ENCODE measurements at places on chromosomes 2 and 18.
A peak's percentile ranks its signal among the peaks of the same experiment; 100 is the strongest.

DNA sequence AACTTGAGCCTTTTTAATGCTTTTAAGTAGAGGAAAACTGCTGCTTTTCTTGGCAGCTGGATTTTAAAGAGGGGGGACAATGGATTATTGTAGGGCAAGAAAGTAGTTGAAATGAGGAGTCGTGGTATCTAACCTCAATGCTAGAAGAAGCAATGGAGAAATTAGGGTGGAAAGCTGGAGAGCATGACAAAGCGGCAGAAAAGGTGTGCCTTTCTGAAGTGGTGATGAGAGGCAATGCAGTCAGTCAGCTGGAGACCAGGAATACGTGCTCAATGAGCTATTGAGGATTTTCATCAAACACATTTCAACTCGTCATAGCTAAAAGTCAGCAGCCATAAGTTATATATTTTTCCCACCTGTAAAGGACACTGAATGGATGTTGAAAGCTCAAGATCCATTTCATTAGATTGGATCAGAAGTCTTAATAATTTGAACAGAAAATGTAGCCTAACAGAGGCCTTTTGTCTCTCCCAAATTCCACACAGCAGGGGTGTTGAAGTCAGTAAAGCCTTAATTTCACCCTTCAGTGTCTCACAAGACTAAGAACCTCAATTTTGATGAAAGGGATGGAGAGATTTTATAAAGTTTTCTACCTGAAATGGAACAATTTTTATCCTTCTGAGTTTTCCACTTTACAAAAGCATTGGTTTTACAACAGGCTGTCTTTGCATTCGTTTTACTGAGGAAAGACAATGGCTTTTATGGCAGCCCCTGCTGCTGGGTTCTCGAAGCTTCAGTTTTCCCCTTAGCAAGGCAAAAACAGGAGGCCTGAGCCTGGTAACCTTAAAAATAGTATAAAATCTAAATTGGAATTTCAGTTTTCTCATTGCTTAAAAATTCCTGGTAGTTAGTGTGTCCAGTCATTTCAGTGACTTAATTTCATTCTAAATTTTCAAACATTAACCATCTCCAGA lies 131.1 kb downstream of the CCDC102B start:
- DNase-seq = no peak

GRCh38 chr2:39871291-39871761 lies 92.3 kb upstream of the THUMPD2 start:
- no peak for DNase-seq

DNA sequence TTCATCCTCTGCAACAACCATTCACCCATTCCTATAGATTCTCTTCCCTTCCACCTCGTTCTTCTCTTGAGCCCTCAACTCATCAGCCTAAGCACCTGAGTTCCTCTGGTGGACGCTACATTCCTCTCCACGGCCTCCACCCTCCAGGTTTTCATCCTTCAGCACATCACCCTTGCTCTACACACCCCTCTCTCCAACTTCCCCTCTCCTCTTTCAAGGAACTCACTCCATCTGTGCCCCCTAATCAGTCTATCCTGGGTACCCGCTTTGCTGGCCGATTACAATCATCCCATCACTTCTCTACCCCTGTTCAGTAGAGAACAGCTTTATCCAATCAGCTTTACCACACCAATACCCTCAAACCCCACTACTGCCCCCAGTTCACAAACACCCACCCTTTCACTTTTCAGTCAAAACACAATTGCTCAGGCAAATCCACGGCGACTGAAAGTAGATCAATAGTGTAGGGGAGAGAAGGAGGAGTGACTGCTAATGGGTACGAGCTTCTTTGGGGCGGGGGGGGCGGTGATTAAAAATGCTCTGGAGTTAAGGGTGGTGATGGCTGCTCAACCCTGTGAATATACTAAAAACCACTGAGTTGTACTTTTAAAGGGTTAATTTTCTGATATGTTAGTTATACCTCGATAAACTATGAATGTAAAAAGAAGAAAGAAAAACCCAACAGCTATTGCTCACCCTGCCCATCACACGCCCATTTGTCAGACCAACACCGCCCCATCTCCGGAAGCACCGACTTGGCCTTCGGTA lies 857 bp downstream of the DYM start:
- no peak for DNase-seq

DNA sequence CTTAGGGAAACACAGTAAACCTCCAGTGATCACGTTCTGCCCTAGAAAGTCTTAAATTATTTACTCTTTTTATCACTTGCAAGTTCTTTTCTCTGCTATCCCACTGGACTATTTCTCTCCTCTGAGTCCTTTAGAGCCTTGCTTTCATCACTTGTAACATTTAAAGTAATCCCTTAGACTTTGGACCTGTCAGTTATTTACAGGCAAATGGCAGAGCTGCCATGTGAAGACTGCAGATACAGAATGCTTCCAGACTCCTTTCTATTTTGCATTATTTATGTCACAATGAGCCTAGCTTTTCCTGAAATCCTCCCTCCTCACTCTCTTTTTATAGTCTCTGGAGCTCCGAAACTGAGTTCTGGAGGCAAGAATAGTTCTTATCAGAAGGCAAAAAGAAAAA lies 325.6 kb upstream of the TRIB2 start:
- no peak for DNase-seq

GRCh38 chr2:190794790-190795189 lies 85.8 kb upstream of the GLS start:
- DNase-seq = no peak

GRCh38 chr18:64110692-64111480 lies 38.0 kb downstream of the LINC00305 start:
- DNase-seq = no peak

DNA sequence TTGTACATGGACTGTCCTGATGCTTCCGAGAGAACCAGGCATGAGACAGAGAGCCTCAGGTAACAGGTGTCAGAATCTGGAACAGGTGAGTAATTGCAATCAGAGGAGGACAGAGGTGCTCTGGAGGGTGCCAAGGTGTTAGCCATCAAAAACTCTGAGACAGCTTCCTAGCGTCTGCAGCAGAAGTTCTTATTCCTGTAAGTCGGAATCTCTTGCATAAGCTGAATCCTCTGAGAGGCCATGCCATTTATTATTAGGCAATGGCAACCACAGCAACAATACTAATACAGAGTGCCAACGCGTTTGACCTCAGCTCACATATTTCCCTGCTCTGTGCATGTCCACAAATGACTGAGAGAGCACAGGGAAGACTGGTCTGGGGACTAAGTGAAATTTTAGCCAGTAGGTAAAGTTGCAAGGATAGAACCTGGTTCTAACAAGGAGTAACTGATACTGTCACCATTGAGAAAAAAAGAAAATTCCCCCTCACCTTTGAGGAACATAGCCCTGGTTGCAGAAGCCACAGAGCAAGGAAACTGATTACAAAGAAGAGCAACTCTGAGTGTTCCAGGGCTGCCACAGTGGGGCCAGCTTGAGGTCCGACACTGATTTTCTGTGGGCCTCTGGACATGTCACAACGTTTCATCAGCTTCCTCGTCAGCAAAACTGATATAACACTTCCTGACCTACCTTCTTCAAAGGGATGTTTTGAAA lies 55.1 kb upstream of the ACSL3 start:
- DNase-seq = no peak

DNA sequence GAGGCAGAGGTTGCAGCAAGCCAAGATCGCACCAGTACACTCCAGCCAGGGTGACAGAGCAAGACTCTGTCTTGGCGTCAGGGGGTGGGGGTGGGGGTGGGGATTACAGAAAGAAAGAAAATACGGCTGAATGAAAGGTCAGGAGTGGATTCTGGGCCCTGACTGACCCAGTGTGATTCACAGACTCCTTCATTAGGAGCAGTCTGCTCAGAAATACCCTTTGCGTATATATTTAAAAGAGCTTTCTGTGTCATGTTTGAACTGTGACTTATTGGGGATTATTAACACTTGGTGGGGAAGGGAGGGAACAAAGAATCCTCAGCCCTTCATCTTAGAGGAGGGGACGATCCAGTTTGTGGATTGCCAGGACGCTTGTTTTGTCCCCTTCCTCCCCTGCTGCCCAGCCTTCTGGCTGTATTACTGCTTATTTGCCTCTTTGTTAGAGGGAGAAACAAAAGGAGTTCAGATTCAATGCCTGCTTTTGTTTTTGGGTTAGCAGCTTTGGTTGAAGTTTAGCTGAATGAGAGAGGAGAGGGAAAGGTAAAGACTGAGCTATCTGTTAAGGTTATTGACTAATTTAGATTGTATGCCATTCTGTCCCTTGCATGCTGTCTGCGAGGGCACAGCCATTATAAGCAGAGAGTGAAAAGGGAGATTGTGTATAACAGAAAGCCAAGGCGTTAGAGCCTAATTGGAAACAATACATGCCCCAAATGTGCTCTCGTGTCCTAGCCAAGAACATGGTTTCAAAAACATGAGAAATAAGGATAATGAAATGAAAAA lies 118.3 kb downstream of the FMNL2 start:
- DNase-seq = no peak

DNA sequence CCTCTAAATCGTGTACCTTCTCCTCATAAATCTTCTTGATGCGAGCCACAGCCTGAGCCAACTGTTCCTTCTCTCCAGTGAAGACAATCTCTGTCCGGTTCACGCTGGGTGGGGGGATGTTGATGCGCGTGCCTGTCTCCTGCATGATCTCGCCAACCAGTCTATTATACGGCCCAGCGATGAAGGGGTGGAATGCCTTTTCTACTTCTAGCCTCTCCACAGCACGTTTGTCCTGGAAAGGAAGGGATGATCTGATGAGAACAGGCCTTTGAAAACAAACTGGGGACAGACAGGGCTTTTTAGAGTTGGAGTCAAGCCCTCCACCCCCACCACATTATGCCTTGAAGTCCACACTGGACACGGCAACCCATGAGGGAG lies 59.3 kb downstream of the HDLBP start:
- DNase-seq = no peak

DNA sequence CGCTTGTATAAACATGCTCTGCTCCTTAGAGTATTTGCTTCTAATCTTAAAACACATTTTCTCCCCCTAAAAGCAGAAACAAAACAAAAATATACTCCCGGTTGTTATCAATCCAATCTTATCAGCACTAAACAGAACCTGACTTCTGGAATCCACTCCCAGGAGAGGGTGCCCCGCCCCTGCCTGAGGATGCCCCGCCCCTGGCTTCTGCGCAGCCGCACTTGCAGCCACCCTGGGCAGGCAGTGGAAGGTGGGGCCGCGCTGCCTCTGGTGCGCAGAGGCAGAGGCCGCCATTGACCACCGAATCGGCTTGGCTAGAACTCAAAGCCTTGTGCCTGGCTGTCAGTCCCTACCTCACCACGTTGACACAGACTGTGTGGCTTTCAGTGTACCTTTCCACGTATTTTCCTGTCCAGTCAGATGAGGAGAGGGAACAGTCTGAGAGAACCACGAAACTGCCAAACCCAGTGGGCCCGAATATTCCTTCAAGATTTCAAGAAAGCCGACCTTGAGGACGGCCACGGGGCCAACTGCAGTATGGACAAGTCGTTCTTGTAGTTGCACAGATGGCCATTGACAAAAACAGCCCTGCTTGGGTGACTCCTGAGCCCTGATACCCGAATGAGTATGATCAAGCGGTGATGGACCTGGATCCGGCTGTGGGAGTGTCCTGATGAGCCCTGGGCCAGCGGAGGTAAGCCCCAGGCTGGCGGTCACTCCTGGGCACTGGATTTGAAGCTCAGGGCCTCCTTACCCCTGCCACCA lies 46.2 kb upstream of the ARHGAP28 start:
- DNase-seq = no peak

- no peak for DNase-seq
These were observed 116.6 kb upstream of the PXDN start for GRCh38 chr2:1860931-1861330.

GRCh38 chr2:10493075-10493633 lies 45.0 kb upstream of the ODC1 start:
- DNase-seq = no peak

GRCh38 chr2:37555457-37555856 lies 116.0 kb downstream of the CDC42EP3 start:
- DNase-seq = peak; percentile 17

- DNase-seq = no peak
These were observed 78.8 kb upstream of the ITGB6 start for GRCh38 chr2:160278879-160279177.

DNA sequence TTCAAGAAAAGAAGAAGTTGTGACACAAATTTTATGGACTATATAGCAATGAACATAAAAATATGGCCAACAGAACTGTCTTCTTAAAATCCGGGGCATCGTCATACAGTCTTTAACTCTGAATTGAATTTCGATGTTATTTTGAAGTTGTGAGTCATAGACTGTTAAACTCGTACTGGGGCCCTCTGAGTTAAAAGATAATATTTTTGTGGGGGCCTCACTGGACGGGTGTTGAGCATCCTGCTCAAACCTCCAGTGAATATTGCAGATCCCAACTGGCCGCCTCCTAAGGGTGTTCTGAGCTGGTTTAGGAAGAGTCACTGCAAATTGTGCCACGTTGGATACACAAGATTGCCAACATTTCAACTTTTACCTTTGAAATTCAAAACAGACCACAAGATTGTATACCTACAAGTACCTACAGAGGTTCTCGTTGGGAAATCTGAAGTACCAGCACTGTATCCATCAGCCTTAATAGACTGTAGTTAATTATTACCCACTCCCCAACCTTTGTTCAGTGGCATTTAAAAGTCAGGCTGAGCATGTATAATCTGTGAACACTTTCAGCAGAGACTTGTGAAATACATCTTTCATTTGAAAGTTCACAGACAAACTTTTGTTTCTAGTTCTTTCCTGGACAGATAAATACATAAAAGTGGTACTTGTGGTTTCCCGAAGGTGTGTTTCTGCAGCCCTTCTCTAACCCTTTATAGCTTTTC lies 27.8 kb downstream of the KLHL23 start:
- DNase-seq = no peak

DNA sequence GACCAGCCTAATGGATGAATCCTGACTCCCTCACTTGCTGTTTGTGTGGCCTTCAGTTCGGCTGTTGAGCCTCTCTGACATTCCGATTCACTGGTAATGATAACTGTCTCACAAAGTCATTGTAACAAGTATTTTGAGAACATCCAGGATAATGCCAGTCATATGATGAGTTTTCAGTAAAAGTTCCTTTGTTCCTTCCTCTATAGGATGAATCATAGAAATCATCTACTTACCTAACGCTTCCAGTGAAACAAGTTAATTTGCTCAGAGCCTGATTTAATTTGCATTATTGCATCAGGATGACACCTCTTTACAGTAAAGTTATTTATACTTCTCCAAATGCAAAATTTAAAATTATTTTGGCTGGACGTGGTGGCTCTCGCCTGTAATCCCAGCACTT lies 32.0 kb downstream of the RAB31 start:
- no peak for DNase-seq

DNA sequence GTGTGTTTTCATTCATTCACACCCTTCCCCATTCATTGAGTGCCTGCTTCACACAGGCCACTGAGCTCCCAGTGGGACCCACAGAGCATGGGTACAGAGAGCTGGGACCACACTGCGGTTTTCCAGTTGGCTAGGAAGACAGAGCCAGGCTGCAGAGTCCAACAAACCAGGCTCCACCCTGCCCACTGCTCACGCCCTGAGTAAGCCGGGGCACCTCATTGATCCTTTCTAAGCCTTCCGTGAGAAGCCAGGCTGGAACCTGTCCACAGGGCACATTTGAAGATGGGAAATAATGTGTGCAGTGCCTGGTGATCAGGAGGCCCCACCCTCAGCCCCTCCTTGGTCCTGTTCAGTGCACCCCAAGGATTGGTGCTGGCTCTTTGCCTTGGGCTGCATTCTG lies 13.5 kb downstream of the KCNIP3 start:
- DNase-seq = no peak
